ENCODE measurements at places on chromosomes 3 and 15. TPM values are rescaled to one million over a fixed set of nuclear protein-coding genes. Genes with fewer than 3 reads are reported as not detected.
A peak's percentile ranks its signal among the peaks of the same experiment; 100 is the strongest.

GRCh38 chr15:99485992-99486370 is 79.8 kb upstream of the MEF2A start:
- peak overlapping the region; percentile 32 for H3K4me3 ChIP-seq
- no peaks in the 10 kb centered on the region for H3K27me3 ChIP-seq
- no peak for DNase-seq
- H3K27ac ChIP-seq: no peak overlapping the region
- H3K4me1 ChIP-seq: peaks cover 18% of the 10 kb centered on the region

DNA sequence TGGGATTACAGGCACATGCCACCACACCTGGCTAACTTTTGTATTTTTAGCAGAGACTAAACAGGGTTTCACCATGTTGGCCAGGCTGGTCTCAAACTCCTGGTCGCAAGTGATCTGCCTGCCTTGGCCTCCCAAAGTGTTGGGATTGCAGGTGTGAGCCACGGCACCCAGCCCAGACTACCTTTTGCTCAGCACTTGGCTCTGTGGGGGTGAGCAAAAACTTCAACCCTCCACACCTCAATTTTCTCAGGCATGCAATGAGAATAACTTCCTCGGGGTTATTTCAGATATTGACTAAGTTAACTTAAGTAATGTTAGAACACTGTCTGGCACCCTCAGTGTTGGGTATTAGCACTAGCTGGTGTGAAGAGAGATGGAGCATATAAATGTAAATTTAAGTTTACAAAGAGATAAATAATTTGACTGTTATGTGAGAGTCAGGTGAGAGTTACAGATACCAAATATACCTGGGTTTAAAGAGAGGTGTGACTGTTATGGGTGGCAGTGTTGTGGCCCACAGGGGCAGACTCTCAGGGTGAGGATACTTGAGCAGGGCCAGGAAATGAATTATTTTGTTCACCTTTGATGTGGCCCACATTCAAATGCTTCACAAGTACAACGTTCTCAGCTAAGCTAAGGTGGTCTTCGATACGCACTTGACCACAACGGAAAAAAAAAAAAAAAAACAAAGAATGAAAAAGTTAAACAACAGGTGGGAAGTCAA is 29.0 kb downstream of the CPOX start:
- no peaks in the 10 kb centered on the region for H3K4me1 ChIP-seq
- no peak for DNase-seq
- H3K4me3 ChIP-seq: no peak overlapping the region

GRCh38 chr3:132042681-132043080 is 7.9 kb upstream of the CPNE4 start:
- H3K36me3 ChIP-seq: no peaks in the 10 kb centered on the region
- DNase-seq: no peak
- no peaks in the 10 kb centered on the region for H3K4me1 ChIP-seq
- no peak overlapping the region for H3K27ac ChIP-seq

GRCh38 chr15:91318931-91319330 is 218.9 kb downstream of the SV2B start:
- DNase-seq: no peak
- H3K36me3 ChIP-seq: no peaks in the 10 kb centered on the region
- H3K4me1 ChIP-seq: no peaks in the 10 kb centered on the region
- no peak overlapping the region for H3K4me3 ChIP-seq

The FOXL2NB gene
- total RNA-seq: not detected

GRCh38 chr3:104738271-104738670 is 628.4 kb upstream of the ALCAM start:
- H3K4me1 ChIP-seq: no peaks in the 10 kb centered on the region
- no peak overlapping the region for H3K27ac ChIP-seq
- H3K27me3 ChIP-seq: no peaks in the 10 kb centered on the region

DNA sequence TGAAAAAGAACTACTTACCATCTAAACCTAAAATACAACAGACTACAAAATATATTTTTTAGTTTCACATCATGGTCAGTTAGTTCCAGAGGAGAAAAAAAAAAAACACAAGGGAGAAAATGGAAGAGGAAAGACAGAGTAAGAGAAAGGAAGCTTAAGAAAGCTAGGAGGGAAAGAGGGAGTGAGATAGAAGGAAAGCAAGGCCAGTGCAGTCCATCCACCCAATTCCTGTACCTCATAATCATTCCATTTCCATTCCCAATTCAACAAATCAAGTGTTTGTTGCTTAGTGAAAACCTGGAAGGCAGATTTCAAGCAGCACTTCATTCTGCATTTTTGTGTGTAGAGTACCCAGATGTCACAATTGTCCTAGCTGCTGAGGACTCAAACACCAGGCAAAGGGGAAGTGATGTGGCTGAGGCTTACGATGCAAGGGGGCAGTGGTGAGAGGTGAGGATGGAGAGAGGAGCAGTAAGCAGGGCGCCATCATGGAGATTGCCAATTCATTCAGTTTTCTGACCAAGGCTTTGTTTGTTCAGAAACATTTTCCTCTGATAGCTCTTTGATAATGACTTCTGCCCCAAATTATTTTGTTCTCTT is 83.6 kb upstream of the GSK3B start:
- peaks cover 23% of the 10 kb centered on the region for H3K4me1 ChIP-seq
- no peak overlapping the region for H3K4me3 ChIP-seq
- no peaks in the 10 kb centered on the region for H3K27me3 ChIP-seq
- DNase-seq: peak; percentile 13

- no peak for DNase-seq
- H3K27ac ChIP-seq: no peak overlapping the region
- H3K27me3 ChIP-seq: no peaks in the 10 kb centered on the region
- no peak overlapping the region for H3K4me3 ChIP-seq
- no peaks in the 10 kb centered on the region for H3K4me1 ChIP-seq
These were observed 221.8 kb upstream of the TGFBR2 start for GRCh38 chr3:30384546-30385072.

The SCN11A gene
- not detected for total RNA-seq

The AADACL2 gene
- total RNA-seq: not detected

The DPPA4 gene
- total RNA-seq: not detected

The MESP1 gene
- total RNA-seq: 1.7 TPM

The OSBPL10 gene
- 37.1 TPM for total RNA-seq

DNA sequence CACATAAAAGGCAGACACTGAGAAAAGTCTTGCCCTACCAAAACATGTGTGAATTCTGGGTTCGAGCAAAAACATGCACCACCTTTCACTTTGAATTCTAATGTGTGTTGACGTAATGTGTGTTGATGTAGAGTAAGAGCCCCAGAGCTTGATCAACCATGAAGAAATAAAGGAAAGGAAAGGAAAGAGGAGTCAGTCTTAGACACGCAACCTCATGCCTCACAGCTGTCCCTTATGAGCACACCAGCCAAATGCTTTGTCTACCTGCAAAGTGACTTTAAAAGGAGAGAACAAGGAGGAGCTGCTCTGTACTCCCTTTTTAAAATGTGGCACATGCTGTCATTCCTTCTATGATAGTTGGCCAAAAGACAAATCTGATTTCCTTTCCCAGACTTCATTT is 80.8 kb downstream of the RFTN1 start:
- H3K36me3 ChIP-seq: no peaks in the 10 kb centered on the region
- H3K27ac ChIP-seq: no peak overlapping the region
- DNase-seq: no peak
- H3K4me1 ChIP-seq: no peaks in the 10 kb centered on the region

- H3K27me3 ChIP-seq: peaks cover 12% of the 10 kb centered on the region
- no peak for DNase-seq
- H3K4me1 ChIP-seq: no peaks in the 10 kb centered on the region
- H3K27ac ChIP-seq: no peak overlapping the region
- no peaks in the 10 kb centered on the region for H3K36me3 ChIP-seq
These were observed 103.3 kb upstream of the SPRED1 start for GRCh38 chr15:38149315-38149714.

DNA sequence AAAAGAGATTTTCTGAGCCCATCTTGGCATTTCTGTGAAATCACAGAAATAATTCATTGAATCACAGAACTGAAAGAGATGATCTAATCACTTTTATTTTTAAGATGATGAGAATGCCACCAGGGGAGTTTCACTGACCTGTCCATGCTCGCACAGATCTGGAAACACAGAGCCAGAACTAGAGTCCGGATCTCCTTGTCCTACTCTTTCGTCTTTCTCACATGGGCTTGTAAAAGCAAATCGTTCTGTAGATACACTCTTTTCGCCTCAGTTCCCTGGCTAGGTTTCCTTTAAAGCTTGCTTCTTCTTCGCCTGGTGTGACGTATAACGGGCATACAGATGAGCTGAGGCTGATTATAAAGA is 122.5 kb upstream of the SPRED1 start:
- H3K27ac ChIP-seq: no peak overlapping the region
- DNase-seq: no peak
- H3K36me3 ChIP-seq: no peaks in the 10 kb centered on the region
- peaks cover 2% of the 10 kb centered on the region for H3K27me3 ChIP-seq
- peaks cover 20% of the 10 kb centered on the region for H3K4me1 ChIP-seq

DNA sequence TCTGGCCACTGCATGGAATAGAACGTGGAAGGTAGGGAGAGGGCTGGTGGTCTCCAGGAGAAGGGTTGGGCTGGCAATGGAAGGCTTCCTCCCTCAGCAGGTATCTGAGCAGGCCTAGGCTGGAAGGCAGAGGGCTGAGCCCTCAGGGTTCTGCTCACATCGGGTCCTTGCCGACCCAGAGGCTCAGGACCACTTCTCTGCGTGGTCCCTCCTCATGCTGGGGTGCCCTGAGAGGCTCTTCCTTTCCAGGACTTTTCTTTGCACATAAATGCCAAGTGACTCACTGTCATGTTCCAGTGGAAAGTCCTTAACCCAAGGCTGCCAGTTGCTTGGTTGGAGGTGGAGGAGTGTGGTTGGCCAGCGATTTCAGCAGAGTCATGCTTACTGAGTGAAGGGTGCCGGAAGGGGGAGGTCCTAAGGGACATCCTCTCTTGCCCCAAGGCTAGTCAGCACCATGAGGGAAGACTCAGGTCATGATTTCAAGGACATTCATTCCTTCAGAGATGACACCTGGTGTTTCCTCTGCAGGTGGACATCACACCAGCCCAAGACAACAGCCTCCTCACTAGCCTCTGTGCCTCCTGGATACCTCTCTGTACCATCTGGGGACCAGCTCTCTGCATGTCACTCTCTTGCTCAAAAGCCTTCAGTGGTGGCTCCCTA is 8.2 kb downstream of the SLC6A6 start:
- H3K36me3 ChIP-seq: no peaks in the 10 kb centered on the region
- H3K4me3 ChIP-seq: no peak overlapping the region
- H3K4me1 ChIP-seq: peaks cover 12% of the 10 kb centered on the region
- peak overlapping the region; percentile 79 for H3K27ac ChIP-seq

The CCR1 gene
- total RNA-seq: not detected

The ZNF385D gene
- total RNA-seq: not detected

The HRH1 gene
- 16.2 TPM for total RNA-seq

DNA sequence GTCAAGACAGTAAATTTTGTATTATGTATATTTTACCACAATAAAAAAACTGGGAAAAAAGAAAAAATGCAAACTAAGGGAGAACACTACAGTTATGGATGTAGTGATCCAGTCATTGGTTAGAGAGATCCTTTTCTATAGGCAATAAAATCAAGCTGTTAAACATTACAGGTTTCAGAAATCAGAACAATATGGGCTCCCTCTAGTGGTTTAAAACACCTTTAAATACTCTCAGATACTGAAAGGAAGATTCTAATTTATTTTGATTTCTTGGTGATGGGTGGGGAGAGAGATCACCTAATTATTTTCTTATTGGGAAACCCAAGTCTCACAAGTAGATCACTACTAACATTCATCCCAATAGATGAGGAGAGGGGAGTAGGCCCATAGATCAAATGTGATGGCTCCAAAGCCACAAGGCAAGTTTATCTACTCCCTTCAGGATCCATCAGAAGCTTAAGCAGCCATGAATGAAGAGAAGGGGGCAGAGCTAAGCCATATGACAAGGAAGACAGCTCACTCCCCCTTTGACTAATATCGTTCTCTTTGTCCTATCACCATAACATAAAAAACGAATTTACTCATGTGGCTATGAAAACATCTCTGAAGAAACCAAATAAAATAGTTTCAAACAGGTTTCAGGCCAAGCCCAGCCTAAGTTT is 118.6 kb downstream of the ANO10 start:
- DNase-seq: peak; percentile 67
- no peak overlapping the region for H3K4me3 ChIP-seq
- no peaks in the 10 kb centered on the region for H3K36me3 ChIP-seq
- peak overlapping the region; percentile 58 for H3K27ac ChIP-seq
- peaks cover 39% of the 10 kb centered on the region for H3K4me1 ChIP-seq
- no peaks in the 10 kb centered on the region for H3K27me3 ChIP-seq

GRCh38 chr3:65833761-65834505 is 204.8 kb downstream of the MAGI1 start:
- peak; percentile 35 for DNase-seq
- H3K27ac ChIP-seq: no peak overlapping the region
- no peaks in the 10 kb centered on the region for H3K36me3 ChIP-seq
- no peak overlapping the region for H3K4me3 ChIP-seq

The SETD2 gene
- 36.2 TPM for total RNA-seq

The HYPK gene
- 19.7 TPM for total RNA-seq

DNA sequence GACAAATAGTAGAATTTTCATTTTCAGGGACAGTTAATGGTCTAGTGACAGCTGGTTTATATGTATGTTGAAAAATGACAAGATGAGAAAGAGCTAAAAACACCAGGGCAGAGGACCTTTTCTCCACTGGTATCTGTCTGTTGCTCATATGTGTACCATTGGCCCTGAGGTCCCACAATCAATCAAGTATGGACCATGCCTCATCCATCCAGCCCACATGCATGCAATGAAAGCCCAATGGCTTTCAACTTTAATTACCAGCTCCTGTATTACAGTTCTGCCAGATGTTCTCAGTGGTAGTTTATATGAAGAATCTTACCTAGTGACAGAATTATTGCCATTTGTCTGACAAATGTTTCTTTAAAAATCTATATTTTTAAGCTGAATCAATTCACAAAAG is 234.1 kb downstream of the ZMAT3 start:
- H3K4me3 ChIP-seq: no peak overlapping the region
- no peak overlapping the region for H3K27ac ChIP-seq
- H3K4me1 ChIP-seq: no peaks in the 10 kb centered on the region
- DNase-seq: no peak

DNA sequence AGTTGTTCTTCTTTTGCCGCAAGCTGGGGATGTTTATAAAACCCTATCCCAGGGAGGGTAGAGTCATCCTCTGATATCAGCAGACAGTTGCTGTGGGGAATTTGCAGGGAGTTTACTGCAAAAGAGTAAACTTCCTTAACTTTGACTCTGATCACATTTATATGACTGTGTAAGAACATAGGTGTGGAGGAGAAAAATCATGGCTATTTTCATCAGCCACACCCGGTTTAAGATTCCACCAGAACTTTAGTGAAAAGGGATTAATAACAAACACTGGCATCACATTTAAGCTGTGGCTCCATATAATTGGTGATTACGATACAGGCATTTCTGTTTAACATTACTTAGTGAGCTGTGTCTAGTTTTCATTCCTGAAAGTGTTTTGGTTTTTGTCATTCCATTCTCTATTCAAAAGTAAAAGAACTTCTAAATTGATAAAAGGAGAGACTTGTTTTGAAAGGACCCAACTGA is 143.1 kb downstream of the MYLK start:
- no peaks in the 10 kb centered on the region for H3K36me3 ChIP-seq
- no peaks in the 10 kb centered on the region for H3K27me3 ChIP-seq
- H3K4me3 ChIP-seq: no peak overlapping the region
- DNase-seq: no peak
- H3K4me1 ChIP-seq: no peaks in the 10 kb centered on the region
- H3K27ac ChIP-seq: no peak overlapping the region

The GPR62 gene
- total RNA-seq: 0.15 TPM

The CACNA1D gene
- total RNA-seq: not detected

GRCh38 chr3:55169608-55170072 is 241.8 kb upstream of the LRTM1 start:
- no peak overlapping the region for H3K27ac ChIP-seq
- H3K27me3 ChIP-seq: no peaks in the 10 kb centered on the region
- H3K36me3 ChIP-seq: no peaks in the 10 kb centered on the region
- H3K4me3 ChIP-seq: no peak overlapping the region
- DNase-seq: no peak

The TM6SF1 gene
- total RNA-seq: 26.8 TPM
